ENCODE measurements at places on chromosomes 2 and 18. TPM values are rescaled to one million over a fixed set of nuclear protein-coding genes. Genes with fewer than 3 reads are reported as not detected.

DNA sequence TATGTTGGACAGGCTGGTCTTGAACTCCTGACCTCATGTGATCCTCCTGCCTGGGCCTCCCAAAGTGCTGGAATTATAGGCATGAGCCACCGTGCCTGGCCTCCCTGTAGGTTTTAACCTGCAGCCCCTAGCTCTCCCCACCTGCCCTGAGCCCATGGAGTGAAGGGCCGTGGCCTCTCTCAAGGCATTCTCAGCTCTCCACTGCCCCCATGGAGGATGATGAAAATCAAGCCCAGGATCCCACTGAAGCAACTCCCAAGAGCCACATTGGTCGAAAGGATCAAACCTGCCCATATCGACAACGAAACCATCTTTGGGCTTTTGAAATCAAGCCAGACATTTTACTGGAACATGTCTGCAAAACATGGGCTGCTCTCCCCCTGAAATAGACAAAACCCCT lies 22.4 kb upstream of the CREG2 start:
- no peak for DNase-seq

GRCh38 chr2:33083699-33084387 lies 137.1 kb downstream of the LTBP1 start:
- no peak for DNase-seq

DNA sequence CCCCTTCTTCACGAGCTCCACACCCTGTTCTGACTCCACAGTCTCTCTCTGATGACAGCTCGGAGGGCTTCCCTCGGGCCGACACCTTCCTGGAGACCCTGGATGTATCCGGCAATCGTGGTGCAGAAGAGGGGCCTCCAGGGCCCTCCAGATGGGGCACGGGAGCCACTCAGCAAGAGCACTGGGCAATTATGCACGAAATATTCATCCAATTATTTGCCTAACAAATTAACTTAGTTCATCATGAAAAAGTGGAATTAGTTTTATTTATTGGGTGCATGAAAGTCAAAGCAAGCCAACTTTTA lies 277.3 kb upstream of the HDAC4 start:
- no peak for DNase-seq

- DNase-seq = no peak
These were observed 203.6 kb upstream of the SLC35G4 start for GRCh38 chr18:11405804-11406203.

GRCh38 chr2:226794751-226795171 lies 4.9 kb downstream of the IRS1 start:
- DNase-seq = no peak

DNA sequence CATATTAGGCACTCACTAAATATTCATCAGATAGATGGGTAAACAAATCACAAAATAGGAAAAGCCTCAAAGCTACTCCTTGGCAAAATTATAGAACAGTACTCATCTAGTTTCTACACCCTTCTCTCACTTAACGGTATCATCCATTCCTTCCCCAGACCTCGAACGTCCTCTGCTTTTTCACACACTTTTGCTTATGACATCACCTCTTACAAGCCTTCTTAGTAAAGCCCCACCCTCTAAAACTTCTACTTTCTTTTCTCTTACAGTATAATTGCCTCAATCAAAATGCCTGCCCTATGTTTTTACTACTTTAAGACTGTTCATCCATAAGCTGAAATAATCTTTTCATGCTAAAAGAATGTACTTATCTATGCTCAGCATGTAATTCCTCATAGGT lies 8.1 kb downstream of the CHN1 start:
- DNase-seq = no peak

GRCh38 chr2:55952415-55952814 lies 28.8 kb upstream of the EFEMP1 start:
- DNase-seq = no peak

DNA sequence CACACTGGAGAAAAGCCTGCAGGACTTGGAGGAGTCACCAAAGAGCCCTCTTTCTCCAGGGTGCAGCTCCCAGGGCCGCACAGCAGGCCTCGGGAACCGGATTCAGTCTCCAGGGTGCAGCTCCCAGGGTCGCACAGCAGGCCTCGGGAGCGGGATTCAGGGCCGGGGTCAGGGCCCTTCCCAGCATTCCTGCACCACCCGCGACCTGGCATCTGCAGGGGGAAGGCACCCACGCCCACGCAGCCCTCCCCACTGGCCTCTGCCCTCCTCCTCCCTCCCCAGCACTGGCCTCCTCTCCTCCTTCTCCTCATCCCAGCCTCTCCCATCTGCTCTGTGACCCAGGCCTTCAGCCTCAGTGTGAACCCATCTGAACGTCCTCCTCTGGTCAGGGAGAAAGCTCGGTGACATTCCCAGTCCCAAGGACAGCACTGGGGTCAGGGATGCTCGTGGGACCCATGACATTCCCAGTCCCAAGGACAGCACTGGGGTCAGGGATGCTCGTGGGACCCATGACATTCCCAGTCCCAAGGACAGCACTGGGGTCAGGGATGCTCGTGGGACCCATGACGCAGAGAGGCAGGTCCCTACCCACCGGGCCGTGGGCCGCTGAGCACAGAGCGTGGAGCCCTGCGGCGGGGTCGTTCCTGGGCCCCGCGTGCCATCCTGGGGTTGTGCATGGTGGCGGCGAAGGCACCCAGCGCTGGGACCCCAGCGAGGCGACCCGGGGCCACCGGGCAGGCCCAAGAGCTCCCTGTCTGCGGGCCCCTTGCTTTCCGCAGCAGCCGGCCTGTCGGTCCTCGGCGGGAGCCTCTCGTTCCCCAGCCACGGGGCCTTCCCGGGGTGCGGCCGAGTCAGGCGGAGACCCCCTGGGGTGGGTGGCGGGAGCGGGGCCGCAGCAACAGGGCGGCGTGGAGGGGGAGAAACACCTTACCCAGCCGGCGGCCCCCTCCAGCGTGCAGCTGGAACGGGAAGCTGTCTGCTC lies 550.2 kb upstream of the SALL3 start:
- no peak for DNase-seq

DNA sequence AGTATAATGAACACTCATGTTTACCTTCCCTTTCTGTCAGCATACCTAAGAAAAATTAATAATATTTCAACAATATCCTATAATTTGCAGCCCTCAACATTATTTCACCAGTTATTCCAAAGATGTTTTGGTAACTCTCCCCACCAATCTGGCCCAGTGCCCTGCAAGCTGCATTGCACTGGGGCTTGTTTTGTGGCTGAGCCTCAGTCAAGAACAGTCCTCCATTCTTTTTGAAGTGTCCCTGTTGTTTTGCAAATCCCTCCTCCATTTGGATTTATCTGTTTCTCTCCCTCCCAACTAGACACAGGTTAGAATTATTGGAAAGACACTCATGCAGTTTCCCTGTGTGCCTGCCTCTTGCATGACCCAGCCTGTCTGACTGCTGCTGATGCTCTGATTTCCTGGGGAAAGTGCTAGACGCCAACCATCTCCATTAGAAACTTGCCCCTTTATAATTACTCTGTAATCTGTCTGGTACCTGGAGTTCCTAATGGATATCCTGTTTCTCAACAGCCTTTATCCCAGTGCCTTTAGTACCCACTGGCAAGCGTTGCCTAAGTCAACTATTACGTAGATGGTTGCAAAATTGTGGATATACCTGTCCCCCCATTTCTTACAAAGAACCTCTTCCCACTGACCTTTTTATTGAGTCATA lies 60.2 kb downstream of the EIF5B start:
- DNase-seq = no peak

DNA sequence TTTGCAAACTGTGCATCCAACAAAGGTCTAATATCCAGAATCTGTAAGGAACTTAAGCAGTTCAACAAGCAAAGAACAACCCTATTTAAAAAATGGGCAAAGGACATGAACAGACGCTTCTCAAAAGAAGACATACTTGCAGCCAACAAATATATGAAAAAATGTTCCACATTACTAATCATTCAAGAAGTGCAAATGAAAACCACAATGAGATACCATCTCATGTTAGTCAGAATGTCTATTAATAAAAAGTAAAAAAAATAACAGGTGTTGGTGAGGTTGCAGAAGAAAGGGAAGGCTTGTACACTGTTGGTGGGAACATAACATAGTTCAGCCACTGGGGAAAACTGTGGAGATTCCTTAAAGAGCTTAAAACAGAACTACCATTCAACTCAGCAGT lies 126.2 kb downstream of the NAT8 start:
- DNase-seq = no peak

DNA sequence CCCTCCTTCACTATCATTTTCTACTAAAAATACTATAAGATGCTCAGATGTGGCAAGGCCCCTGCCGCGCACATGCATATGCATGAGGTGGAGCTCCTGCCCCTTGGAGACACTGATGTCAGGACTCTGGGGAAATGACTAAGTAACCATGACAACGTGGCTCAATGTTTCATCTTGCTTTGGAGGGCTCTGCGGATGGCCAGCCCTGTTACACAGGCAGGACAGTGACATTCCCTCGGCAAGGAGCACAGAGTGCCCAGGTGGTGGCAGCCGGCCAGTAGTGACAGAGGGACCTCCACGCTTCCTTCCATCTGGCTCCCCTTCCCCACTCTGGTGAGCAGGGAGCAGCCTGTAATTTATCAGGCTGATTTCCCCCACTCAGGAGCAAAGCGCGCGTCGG lies 364.1 kb downstream of the SS18 start:
- no peak for DNase-seq

GRCh38 chr2:207225773-207226172 lies 60.0 kb upstream of the KLF7 start:
- DNase-seq = no peak

- DNase-seq = no peak
These were observed 23.0 kb upstream of the RHOB start for GRCh38 chr2:20423847-20424246.

GRCh38 chr2:14975381-14975780 lies 342.9 kb downstream of the LRATD1 start:
- DNase-seq = no peak

- no peak for DNase-seq
These were observed 31.8 kb downstream of the TBC1D8 start for GRCh38 chr2:101119431-101119830.

DNA sequence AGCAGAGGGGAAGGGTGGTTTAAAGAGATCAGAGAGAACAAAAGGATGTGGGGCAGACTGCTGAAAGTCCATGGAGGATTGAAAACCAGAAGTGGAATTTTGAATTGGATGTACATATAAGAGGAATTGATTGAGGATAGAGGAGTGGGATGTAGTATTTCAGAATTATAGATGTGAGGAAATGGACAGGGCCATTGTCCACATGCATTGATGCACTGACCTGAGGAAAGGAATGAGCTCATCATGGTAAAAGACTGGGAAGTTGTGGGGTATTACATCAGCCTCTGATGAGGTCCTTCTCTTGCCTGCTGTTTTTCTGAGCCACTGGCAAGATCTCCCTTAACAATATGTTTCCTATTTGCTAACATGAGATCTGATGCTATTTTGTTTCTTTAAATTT lies 365.7 kb upstream of the FANCL start:
- no peak for DNase-seq

DNA sequence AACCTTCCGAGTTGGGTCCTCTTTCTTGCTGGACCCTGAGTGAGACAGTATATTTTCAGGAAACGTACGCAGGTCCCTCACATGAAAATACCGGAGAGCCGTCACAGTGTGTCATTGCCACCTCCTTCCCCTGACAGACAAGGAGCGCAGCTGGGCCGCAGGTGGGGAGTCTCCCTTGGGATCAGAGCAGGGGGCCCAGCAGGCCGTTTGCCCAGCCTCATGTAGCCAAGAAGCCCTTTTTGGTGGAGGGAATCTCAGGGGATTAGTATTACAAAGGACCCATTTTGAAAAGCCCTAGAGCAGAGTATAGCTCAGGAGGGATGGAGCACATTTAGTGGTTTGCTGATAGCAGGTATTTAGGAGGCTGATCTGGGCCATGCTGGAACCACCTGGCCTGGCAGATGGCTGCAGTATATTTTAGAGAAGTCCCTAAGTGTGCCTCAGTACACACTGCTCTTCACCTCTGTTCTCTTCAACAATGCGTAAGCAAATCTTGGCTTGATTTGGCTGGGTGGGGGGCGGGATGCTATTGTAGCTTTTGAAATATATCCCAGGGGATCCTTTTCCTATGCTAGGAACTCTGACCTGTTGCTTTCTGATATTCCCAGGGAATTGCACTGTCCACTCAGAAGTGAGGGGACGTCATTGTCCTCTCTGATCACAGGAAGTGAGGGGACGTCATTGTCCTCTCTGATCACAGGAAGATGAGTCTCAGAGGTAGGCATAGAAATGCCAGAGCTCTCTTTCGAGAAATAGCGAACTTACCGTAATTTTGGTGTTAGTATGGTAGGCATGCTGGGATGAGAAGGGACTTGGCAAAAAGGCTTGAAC lies 171.9 kb downstream of the HRH4 start:
- DNase-seq = no peak

GRCh38 chr2:100793982-100794381 lies 26.0 kb upstream of the NPAS2 start:
- DNase-seq = no peak

- DNase-seq = no peak
These were observed 49.3 kb downstream of the BIN1 start for GRCh38 chr2:127057371-127058245.

DNA sequence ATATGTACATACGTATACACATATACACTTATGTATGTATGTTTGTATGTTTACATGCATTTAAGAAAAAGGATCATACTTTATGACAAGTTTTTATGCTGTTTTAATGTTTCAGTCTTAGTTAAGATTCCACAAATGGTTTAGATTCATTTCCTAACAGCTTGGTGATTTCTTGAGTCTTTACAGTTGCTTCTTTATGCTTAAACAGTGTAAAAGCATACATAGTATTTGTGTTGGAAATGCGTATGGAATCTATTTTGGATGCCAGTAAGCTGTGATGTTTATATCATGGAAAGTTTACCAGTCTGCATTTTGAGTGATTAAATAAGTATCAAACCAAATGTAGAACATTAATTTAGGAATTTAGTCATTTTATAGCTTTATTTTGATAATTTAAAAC lies 55.4 kb downstream of the AGFG1 start:
- DNase-seq = no peak

Gene MAB21L4
- total RNA-seq = not detected

Gene ALK
- not detected for total RNA-seq

Gene EFEMP1
- not detected for total RNA-seq

Gene LIMS2
- 11.8 TPM for total RNA-seq

Gene MROH2A
- total RNA-seq = not detected

Gene ZAP70
- total RNA-seq = 490 TPM

Gene GYPC
- total RNA-seq = 152 TPM

Gene ZNF892
- total RNA-seq = 4.0 TPM

Gene TTN
- 20.8 TPM for total RNA-seq
